ENCODE measurements at places on chromosomes 1 and 21.

DNA sequence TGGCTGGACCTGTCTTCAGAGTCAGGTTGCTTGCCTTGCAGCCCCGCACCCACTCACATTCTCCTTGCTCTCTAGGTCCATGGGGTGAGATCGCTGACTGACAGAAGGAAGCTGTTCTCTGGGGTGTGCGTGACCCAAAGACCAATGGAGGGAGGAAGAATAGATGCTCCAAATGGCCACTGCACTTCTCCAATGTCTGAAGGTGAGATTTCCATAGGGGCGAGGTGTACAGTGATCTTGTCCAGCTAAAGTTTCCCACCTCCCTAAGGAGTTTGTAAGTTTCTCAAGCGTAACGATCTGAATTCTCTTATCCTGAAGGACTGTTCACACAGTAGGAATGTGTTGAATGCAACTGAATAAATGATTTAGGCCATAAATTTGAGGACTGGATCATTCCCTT, 211.9 kb upstream of the IRF2BP2 start:
- DNase-seq, result no peak

GRCh38 chr1:110903853-110904500, 31.0 kb downstream of the CD53 start:
- DNase-seq, result no peak

DNA sequence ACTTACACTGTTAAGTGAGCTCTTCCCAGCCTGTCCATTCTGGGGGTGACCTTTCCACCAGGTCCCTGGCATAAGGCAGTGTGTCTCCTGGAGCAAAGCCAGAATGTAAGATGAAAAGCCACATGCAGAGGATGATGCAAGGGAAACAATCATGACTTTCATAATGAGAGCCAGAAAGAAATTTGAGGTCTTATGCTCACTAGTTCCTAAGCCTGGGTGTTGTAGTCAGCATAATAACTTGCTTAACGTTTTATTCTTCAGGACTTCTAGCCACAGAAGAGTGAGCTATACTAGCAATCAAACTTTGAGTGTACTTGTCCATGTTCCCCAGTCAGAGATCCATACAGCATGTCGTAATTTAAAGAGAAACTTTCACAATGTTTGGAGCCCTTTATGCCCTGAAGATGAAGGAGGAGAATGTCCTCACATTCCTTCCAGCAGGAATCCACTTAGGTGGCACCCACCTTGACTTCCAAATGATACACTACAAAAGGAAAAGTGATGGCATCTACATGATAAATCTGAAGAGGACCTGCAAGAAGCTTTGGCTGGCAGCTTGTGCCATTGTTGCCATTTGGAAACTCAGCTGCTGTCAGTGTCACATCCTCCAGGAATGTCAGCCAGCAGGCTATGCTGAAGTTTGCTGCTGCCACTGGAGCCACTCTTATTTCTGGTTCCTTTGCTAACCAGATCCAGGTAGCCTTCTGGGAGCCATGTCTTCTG, 60.5 kb upstream of the FOXD3 start:
- DNase-seq, result no peak

DNA sequence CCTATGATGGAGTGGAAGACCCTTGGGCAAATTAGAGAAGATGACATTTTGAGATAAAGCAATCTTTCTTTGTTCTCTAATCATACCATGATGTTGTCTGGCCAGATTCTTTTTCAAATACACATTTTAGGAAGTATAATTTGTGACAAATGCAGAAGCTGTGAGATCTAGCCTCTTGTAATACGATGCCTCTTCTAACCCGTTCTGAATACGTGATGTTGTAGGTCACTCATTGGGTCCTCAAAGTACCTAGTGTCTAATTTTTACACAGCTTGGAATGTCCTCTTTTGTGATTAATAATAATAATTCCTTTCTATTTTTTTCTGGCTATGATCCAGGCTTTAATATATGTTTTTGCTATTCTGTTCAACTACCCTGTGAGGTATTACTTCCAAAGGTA, 502.7 kb downstream of the NUF2 start:
- DNase-seq, result no peak

DNA sequence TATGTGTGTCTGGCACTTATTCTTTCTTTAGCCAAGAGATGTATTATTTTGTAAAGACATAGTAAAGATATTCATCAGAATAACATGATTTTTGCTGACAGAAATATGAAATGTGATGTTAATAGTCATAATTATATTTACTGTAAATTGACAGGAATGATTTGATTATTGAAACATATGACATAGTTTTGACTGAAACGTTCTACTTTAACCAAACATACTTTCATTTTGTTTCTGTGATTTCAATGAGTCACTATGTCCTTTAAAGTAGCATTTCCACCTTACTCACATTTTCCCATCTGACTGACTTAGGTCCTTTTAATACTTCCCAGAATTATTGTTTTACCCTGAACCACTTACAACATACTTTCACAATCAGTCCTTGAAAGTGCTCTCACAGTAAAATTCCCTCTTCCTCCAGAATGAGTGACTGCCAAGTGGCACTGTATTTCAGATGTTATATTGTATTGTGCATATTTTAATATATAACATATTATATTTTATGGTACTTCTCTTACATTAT, 437.9 kb downstream of the NCAM2 start:
- no peak for DNase-seq

All from activated naive CD4-positive, alpha-beta T cell (primary cell).